ENCODE measurements at places on chromosomes 5 and 9. TPM values are rescaled to one million over a fixed set of nuclear protein-coding genes. Genes with fewer than 3 reads are reported as not detected.

The PCDHB2 gene
- total RNA-seq: 57.8 TPM

The SLC25A2 gene
- 0.72 TPM for total RNA-seq

The ACTBL2 gene
- total RNA-seq: not detected

The LYSMD3 gene
- 12.1 TPM for total RNA-seq

The BNIP1 gene
- 14.2 TPM for total RNA-seq

The TRIM7 gene
- total RNA-seq: not detected

The SUB1 gene
- 259 TPM for total RNA-seq

The MYO10 gene
- total RNA-seq: 93.4 TPM

The SKP1 gene
- 340 TPM for total RNA-seq

The NCBP1 gene
- 51.4 TPM for total RNA-seq

The PSD2 gene
- 0.68 TPM for total RNA-seq

The ANKRD18A gene
- 7.6 TPM for total RNA-seq

The ADRA1B gene
- 0.32 TPM for total RNA-seq

The XPA gene
- total RNA-seq: 14.1 TPM

The SPINK6 gene
- total RNA-seq: not detected

DNA sequence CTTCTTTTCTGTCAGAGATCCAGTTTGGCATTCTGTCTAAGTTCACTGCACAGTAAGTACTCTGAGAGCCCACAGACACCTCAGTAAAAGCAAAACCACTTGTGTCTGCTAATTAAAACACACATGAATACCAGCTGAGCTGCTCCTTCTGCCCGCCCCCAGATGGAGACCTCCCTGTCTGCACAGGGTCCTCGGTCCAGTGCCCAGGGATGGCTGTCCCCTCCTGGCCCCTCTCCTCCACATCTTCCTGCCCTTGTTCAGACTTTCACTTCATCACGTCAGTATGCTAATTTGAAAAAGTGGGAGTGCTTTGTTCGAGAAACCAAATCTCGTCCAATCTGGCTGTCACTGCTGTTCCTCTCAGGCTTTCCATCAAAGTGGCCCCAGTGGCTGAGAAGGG lies 43.5 kb downstream of the LIX1 start:
- no peak for DNase-seq

DNA sequence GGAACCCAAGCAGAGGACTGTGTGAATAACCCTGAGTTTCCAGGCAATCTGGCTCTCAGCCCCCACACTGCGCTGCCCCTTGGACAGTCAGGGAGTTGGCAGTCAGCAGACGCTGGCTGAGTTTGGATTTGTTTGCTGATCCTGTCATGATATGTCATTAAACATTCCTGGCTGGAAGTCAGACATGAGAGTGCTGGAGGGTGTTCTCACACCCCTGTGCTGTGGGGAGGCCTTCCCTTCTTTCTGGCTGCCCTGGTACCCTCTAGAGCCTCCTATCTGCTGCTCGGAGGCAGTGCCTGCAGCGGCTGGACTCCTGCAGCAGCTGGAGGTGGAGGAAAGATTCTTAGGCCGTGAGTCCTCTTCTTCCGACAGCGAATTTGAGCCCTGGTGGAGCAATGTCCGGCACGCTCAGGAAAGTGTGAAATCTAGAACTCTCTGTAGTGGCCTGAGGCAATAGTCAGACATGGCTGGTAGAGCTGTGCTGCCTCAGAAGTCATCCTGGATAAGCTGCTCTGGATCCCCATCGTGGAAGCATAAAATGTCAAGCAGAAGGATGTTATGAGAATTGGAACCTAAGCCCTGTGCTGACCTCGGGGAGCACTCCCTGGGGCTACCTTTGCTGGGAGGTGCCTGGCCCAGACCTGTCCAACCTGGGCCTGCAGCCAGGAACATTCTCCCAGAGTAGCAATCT lies 72.0 kb downstream of the PDE8B start:
- no peak for DNase-seq

DNA sequence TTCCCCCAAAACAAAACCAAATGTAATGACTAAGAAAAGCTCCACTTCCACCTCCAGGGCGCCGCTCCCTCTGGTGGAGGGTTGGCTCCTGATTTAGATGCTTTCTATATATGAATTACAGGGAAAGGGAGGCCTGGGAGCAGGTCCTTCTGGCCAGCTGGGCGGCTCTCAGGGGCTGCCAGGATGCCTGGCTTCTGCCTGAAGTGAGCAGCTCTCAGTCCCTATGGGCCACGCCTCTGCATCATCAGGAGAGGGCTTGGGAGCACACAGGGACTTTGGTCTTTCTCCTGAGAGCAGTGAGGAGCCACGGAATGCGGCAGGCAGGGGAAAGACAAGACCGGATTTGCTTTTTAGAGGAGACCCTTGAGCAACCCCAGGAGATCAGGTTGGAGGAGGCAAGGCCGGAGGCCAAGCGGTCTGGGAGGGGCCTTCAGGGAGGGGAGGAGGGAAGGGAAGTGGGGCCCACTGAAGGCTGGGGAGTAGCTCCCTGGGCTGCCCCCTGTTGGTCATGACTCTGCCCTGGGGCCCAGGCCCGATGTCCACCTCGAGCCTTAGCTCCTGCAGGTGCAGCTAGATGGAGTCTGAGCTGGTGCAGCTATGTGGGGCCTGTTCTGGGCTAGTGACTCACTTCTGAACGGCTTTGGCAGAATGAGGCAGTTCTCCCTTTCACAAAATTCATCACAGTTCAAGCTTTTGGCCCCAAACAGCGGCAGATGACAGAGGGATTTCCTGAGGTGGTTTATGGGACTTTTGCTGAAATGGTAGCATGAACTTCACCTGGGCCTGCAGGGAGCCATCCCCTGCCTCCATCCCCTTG lies 11.3 kb upstream of the GRHPR start:
- no peak for DNase-seq

- DNase-seq: no peak
Observed at GRCh38 chr9:87425202-87425601, 72.5 kb upstream of the DAPK1 start.

- DNase-seq: no peak
Observed at GRCh38 chr9:3136686-3137346, 292.9 kb upstream of the PUM3 start.

DNA sequence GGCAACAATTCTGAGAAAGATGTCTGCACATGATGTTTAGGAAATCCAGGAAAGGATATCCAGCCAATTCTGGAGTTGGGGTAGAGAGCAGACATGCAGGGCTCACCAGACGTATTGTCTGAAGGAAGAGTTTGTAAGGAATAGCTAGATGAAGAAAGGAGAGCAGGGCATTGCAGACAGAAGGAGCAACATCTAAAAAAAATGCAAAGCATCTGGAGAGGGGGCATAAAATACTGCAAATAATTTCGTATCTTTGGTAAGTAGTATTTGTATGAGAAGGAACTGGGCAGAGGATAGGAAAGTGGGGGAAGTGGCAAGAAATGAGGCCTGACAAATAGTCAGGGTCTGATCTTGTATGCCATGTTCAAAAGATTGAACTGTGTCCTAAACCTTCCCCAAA lies 74.8 kb downstream of the MACIR start:
- DNase-seq: no peak

DNA sequence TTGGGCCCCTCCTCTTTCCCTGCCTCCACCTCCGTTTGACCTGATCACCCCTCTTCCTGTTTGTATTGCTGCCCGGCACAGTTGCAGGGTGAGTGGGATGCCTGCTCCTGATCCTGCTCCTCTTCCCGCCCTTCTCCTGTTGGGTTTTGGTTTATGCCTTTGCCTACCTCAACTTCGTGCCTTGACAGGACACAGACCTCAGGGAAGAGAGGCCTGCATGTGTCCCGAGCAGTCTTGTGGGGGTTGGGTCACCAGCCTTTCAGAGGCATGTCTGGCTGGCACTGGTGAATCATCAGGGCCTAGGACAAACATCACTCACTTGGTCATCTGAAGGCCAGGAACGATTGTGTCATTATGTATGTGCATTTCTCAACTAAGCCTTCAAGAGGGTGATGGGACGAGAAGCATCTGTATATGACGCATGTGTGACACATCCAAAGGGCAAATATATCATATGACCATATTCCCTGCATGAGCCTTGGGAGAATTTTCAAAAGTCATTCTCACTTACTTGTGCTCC lies 56.9 kb downstream of the NPR3 start:
- no peak for DNase-seq

GRCh38 chr5:179337796-179338676 lies 7.2 kb downstream of the ADAMTS2 start:
- DNase-seq: no peak

DNA sequence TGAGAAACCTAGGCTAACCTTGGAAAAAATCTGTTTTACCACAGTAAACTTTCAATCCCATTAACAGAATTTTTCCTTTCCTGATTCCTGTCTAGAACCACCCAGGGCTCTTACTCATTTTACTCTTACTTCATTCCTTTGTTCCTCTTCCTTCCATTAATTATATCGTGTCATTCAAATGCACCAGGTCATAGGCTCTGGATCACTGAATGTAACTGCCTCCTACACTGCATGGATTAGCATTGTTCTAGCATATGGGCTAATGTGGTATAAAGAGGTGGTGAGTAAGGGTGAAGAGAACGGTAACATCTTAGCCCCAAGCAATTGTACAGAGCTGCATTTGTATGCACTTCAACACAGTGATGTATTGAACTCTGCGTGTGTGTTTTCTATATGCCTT lies 49.5 kb upstream of the SPINK5 start:
- DNase-seq: no peak

- DNase-seq: no peak
Observed at GRCh38 chr5:26572480-26572879, 465.9 kb downstream of the CDH9 start.

DNA sequence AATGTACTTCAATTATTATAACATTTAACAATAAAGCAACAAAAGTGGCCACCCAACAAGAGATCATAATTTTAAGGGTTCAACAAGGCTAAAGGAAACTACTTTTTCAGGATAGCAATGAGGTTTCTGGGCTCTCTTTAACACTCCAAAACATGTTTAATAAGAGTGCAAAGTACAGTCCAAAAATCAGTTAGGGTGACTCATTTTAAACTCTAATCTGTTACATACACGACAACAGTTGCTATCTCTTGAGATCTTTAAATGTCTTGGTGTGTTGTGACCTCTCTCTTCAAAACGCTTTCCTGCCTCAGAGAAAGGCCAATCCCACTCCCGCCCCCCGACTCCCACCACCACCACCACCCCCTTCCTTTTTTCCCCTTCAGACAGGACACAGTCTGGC lies 11.5 kb downstream of the NFIB start:
- no peak for DNase-seq

- no peak for DNase-seq
Observed at GRCh38 chr9:127491516-127491915, 40.2 kb downstream of the LRSAM1 start.

DNA sequence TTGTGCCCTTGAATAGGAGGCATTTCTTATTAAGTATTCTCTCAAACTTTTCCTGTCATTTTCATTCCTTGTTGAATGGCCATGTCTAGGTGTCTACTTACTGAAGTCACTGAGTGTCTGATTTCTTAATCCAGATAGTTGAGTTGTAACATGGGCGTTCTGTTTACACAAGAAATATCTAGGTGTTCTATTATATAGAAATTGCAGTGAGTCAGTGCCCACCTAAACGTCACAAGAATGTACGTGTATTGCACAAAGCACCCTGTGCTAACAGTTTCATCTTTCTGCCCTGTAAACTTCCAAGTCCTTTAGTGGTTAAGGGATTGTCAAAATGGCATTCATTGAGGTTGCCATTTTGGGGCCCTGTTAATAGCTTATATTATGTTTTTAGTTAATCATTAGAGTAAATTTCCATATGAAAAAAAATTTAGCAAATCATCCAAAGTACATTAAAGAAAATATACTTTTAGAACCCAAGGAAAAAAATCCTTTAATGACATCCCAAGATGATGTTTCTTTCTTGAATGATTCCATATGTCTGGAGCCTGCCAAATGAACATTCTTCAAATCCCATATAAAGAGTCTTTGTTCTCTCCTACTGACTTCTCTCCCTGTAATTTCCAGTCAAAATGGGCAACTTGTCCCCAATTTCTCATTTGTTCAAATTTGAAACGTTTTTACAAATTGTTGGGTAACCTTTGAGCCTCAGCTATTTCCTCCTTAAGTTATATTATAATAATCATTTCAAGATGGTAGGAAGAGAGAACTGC lies 114.2 kb downstream of the GOLPH3 start:
- no peak for DNase-seq

DNA sequence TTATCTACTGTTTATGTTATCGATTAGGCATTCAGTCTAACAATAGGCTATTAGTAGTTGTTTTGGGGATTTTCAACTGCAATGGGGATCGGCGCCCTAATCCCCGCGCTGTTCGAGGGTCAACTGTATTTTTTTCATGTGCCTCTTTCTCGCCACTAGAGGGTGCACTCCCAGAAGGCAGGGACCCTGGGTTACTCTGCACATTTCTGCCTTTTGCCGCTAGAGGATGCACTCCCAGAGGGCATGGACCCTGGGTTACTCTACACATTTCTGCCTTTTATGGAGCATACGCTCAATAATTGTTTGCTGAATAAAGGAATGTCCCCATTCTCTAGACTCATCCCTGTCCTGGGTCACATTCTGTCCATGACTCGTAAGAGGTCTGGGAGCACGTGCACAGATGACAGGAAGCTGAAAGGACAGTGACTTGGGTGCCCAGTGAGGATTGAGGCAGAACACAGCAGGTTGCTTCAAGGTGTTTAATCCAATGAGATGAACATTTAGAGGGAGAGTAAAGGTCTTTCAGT lies 27.9 kb upstream of the RECK start:
- peak; percentile 60 for DNase-seq

DNA sequence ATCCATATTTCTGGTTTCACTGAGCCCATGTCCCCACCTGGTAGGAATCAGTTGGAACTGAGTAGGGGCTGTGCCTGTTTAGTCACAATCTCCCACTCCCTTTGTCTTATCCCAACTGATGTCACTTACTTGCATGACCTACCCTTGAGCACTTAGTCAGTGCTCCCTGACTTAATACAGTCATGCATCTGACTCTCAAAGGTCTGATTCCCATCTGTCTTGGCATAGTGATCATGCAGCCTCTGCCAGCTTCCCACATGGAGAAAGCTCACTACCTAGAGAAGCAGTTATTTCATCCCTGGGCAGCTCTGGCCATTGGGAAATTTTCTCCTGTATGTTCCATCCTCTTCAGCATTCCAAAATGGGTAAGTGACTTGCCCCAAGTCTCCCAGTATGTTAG lies 24.8 kb downstream of the ABLIM3 start:
- no peak for DNase-seq

DNA sequence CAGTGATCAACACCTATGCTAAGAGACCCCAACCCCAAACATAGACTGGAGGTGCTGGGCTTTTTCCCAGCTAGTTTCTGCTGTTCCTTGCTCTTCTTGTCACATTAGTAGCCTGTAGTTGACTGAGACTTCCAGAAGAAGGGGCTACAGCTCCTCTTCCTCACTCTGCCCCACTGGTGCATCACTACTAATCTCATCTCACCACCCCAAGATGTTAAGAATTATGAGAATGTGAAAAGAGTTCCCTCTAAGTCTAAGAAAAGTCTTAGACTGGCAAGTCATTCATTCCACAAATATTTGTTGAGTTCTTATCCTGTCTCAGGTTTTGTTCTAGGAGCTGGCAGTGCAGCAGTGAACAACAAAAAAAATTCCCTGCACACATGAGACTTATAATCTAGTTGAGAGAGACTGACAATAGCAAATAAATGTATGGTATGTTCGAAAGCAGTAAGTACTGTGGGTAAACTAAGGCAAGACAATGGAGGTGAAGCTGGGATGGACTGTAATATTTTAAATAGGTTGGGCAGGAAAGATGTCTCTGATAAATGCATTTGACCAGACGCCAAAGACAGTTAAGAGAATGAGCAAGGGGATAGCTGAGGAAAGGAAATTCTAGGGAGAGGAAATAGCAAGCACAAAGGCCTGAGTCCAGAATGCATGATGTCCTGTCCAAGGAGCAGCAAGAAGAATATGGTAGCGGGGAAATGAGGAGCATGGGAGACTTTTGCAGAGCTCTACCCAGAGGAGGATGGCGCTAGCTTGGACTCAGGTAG lies 92.3 kb downstream of the PTCD2 start:
- DNase-seq: no peak
